Activated naive CD8-positive, alpha-beta T cell treated with anti-CD3 and anti-CD28 coated beads for 36 hours (primary cell): ENCODE measurements at places on chromosomes 3 and 15. TPM values are rescaled to one million over a fixed set of nuclear protein-coding genes. Genes with fewer than 3 reads are reported as not detected.

- H3K4me3 ChIP-seq, result no peak overlapping the region
- H3K36me3 ChIP-seq, result no peaks in the 10 kb centered on the region
- no peak overlapping the region for H3K27ac ChIP-seq
Measured at GRCh38 chr3:17840651-17841050, 98.2 kb upstream of the TBC1D5 start.

The CCDC54 gene
- not detected for total RNA-seq

DNA sequence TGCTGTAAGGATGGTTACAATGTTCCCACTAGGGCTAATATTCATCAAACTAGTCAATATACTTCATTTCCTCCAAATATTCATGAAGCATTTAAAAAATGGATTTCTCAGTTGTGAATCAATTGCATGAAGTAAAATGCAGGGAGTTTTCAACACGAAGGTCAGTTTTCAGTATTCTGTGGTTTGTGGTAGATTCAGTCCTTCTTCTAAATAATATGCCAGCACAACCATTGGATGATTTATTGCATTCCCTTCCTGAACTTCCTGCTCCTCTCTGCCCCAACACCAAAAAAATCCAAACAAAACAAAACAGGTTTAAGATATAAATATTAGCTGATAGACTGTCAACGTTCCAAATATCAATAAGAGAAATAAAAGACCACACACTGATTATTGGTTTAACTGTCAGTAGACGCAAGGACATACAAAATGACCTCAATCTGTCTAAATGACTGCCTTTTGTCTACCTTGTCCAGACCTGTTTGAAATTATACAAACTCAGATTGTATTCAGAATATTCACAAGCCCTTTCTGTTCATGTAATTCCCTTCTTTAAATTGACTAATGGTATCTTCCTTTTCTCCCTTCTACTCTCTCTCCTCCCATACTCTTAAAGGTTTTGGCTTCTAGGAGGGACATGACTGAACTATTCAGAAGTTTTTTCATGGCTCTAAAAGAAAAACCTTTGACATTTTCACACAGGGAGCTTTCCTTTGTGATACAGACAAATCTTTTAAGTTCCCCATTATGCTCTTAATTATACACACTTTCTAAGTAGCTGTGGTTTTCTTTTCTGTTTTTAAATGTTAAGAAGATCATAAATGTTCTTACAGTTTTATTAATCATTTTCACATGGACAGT lies 92.6 kb upstream of the STT3B start:
- H3K4me1 ChIP-seq, result peaks cover 10% of the 10 kb centered on the region
- DNase-seq, result no peak
- no peak overlapping the region for H3K27ac ChIP-seq
- no peak overlapping the region for H3K4me3 ChIP-seq

The POLR2M gene
- 93.1 TPM for total RNA-seq

GRCh38 chr15:27086805-27087204 lies 115.8 kb downstream of the GABRG3 start:
- no peaks in the 10 kb centered on the region for H3K4me1 ChIP-seq
- H3K27me3 ChIP-seq, result no peaks in the 10 kb centered on the region
- no peak overlapping the region for H3K27ac ChIP-seq
- H3K4me3 ChIP-seq, result no peak overlapping the region
- no peak for DNase-seq

The PRR20G gene
- not detected for total RNA-seq

The GORASP1 gene
- 11.5 TPM for total RNA-seq

- no peak overlapping the region for H3K4me3 ChIP-seq
- no peak overlapping the region for H3K27ac ChIP-seq
- H3K36me3 ChIP-seq, result peaks cover 9% of the 10 kb centered on the region
- no peaks in the 10 kb centered on the region for H3K4me1 ChIP-seq
- no peaks in the 10 kb centered on the region for H3K27me3 ChIP-seq
Measured at GRCh38 chr3:111729087-111729846, 129.8 kb upstream of the PHLDB2 start.

DNA sequence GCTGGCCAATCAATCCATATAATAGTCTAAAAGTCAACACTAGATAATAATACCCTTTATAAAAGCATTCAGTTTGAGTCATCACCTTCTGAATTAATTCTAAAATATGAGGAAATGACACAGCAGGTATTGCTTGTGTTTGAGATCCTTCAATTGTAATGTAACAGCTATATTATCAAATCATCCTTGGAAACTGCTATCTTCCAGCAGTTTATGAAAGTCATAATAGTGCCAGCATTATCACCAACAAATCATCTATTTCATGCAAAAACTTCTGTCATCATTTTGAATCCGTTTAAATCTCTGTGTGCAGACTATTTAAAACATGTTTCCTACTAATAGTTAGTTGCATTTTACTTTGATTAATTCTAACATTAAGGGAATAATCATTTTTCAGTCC lies 468.7 kb downstream of the CADM2 start:
- no peaks in the 10 kb centered on the region for H3K27me3 ChIP-seq
- H3K36me3 ChIP-seq, result no peaks in the 10 kb centered on the region
- H3K27ac ChIP-seq, result no peak overlapping the region

DNA sequence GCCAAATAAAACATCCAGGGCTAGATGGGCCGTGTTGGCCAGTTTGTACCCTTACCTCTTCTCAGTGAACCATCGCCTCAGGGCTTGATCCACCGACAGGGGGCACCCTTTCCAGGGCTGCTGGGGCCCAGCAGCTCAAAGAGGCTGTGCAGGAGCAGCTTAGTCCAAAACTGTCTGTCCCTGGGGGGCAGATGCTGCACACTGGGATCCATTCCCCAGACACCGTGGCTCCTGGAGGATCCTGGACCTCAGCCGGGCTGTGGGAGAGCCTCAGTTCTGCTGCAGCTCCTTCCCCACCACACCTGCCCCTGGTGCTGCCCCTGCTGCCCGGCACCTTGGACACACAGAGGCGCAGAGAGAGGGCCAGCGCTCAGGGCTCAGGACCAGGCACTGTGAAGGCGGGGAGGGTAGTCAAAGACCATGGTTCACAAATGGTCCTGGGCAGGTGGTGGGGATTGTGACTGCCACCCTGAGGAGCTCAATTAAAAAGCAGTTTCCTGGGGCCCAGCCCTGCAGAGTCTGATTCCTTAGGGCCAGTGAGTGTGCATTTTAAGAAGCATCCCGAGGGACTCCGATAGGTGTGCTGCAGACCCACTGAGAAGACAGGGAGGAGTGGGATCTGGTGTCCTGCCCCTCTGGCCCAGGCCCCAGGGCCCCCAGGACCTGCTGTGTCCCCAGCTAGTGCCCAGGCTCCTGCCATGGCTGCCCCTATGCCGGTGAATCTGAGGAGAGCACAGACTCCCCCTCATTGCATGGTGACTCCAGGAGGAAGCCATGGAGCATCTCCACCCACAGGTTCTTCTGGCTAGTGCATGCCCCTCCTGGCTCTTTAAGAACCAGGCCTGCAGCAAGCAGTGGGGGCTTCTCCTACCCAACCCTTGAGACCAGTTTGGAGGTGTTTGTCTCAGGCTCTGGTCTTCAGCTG lies 86.5 kb upstream of the PRR20G start:
- DNase-seq, result peak; percentile 13
- H3K4me1 ChIP-seq, result no peaks in the 10 kb centered on the region
- no peaks in the 10 kb centered on the region for H3K36me3 ChIP-seq
- H3K27me3 ChIP-seq, result peaks cover 5% of the 10 kb centered on the region

- H3K4me1 ChIP-seq, result peaks cover under 1% of the 10 kb centered on the region
- H3K27ac ChIP-seq, result no peak overlapping the region
- H3K27me3 ChIP-seq, result no peaks in the 10 kb centered on the region
- H3K4me3 ChIP-seq, result no peak overlapping the region
- no peaks in the 10 kb centered on the region for H3K36me3 ChIP-seq
Measured at GRCh38 chr15:63461230-63461985, 43.0 kb upstream of the USP3 start.

DNA sequence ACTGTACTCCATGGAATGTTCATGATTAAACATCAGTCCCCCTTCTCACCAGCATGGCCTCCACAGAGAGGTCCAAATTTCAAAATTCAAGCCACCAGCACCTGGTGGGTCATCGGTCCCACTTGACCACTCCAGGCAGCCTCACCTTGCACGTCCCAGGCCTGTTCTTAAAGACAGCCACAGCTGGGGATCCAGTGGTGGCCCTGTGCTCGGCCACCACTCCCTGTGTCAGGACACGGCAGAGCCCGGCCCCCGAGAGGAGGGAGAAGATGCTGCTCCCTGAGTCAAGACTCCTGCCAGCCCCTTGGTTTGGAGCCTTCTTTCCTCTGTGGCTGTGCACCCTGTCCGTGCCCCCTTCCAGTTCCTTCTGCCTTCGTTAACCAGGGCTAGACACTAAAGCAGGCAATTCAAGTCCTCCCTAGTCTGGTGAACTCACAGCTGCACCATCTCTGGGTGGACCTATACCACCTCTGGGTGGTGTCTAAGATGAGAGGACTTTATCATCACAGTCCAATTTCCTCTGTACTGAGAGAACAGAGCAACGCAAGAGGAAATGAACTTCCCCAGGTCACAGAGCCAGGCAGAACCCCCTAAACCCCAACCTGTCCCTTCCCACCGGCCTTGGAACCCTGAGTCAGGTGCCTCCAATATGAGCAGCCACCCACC lies 97.1 kb downstream of the MEGF11 start:
- H3K4me3 ChIP-seq, result no peak overlapping the region
- no peaks in the 10 kb centered on the region for H3K36me3 ChIP-seq
- H3K27me3 ChIP-seq, result no peaks in the 10 kb centered on the region
- H3K27ac ChIP-seq, result no peak overlapping the region
- H3K4me1 ChIP-seq, result peaks cover 4% of the 10 kb centered on the region

The XCR1 gene
- total RNA-seq, result not detected

DNA sequence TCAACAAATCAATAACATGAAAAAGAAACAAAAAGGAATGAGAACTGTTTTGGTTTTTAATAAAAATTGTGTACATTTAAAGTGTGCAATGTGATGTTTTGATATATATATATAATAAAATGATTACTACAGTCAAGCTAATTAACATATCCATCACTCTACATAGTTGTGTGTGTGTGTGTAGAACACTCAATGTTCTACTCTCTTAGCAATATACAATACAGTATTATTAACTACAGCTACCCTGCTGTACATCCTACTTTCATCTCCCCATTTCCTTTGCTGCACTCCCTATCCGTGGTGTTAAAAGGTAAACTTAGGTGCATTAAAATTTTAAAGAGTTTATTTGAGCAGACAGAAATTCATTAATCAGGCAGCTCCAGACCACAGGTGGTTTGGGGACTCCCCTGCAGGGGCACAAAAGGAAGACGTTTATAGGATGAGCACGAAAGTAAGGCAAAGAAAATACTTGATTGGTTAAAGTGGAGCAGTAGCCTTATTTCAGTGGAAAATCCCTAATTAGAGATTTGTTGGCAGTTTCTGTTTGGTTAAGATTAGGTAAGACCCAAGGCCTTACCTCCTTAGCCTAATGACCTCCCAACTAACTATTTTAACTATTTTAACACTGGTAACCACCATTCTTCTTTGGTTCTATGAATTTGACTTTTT lies 61.8 kb upstream of the SNRK start:
- H3K27ac ChIP-seq, result peak overlapping the region; percentile 66
- H3K27me3 ChIP-seq, result no peaks in the 10 kb centered on the region
- DNase-seq, result peak; percentile 14
- peaks cover 47% of the 10 kb centered on the region for H3K4me1 ChIP-seq
- peaks cover 15% of the 10 kb centered on the region for H3K36me3 ChIP-seq
- H3K4me3 ChIP-seq, result peak overlapping the region; percentile 50

DNA sequence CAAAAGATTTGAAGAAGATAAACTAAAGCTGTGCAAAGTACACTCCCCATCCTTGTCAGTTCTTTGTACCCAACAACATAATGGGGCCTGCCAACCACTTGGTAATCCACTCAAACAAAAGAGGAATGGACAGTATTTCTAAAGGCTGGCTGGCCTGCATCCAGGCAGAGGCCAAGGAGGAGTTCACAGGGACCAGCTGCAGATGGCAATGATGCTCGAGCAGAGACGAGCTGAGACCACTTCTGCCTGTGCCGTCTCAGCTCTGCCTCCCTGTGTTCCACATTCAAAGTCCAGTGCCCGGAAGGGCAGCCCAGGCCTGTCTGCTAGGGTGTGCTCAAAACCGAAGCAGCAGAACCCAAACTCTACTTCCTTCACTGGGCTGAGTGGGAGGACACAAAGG lies 14.3 kb downstream of the CXCR6 start:
- H3K4me3 ChIP-seq, result no peak overlapping the region
- H3K27ac ChIP-seq, result no peak overlapping the region
- H3K36me3 ChIP-seq, result peaks cover 74% of the 10 kb centered on the region
- no peak for DNase-seq
- H3K27me3 ChIP-seq, result no peaks in the 10 kb centered on the region

DNA sequence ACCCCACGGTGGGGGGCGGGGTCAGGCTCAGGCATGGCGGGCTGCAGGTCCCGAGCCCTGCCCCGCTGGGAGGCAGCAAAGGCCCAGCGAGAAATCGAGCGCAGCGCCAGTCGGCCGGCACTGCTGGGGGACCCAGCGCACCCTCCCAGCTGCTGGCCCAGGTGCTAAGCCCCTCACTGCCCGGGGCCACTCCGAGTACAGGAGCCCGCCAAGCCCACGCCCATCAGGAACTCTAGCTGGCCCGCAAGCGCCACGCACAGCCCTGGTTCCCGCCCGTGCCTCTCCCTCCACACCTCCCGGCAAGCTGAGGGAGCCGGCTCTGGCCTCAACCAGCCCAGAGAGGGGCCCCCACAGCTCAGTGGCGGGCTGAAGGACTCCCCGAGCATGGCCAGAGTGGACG lies 29.2 kb downstream of the SCAPER start:
- no peak for DNase-seq
- H3K4me3 ChIP-seq, result no peak overlapping the region
- H3K27ac ChIP-seq, result no peak overlapping the region
- no peaks in the 10 kb centered on the region for H3K27me3 ChIP-seq
- H3K4me1 ChIP-seq, result peaks cover 19% of the 10 kb centered on the region

GRCh38 chr3:136336329-136337100 lies 86.4 kb downstream of the PCCB start:
- no peak overlapping the region for H3K4me3 ChIP-seq
- DNase-seq, result no peak
- H3K36me3 ChIP-seq, result peaks cover 52% of the 10 kb centered on the region
- no peak overlapping the region for H3K27ac ChIP-seq
- H3K27me3 ChIP-seq, result no peaks in the 10 kb centered on the region
